ENCODE measurements at places on chromosomes 7 and 10. TPM values are rescaled to one million over a fixed set of nuclear protein-coding genes. Genes with fewer than 3 reads are reported as not detected.

Gene LHPP
- total RNA-seq, result 17.9 TPM

Gene CDH23
- 5.4 TPM for total RNA-seq

Gene PDZD7
- total RNA-seq, result 1.1 TPM

Gene SRRM3
- total RNA-seq, result not detected

Gene NFE2L3
- 7.5 TPM for total RNA-seq

Gene SPRN
- total RNA-seq, result not detected

Gene MOGAT3
- not detected for total RNA-seq

Gene ZNF727
- 0.20 TPM for total RNA-seq

Gene SPDYE16
- 1.1 TPM for total RNA-seq

DNA sequence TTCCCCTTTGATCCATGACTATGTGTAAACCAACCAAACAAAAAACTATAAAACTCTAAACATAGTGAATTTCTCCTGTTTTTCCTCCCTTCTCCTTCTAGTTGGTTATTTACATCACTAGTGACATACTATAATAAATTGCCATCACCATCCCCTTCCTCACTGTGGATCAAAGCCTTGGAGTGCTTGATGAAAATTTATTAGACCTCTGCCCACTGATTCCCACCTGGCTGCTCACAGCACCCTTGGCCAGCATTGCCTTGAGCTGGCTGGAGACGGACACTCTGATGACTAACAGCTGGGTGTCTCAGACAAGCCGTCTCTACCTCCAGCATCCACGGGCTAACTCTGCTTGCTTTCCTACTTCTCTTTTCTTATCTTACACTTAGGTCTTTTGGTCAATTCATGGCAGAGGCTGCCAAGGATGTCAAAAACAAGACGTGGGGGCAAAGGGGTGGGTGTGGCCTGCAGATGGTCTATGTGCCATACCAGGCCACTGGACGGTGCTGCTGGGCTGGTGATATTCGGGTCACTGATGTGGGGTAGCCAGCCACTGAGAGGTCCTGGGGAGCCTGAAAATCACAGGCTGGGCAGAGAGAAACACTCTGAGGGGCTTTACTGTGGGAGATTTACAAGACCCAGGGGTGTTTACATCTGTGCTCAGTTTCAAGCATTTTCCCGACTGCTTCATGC is 207.8 kb downstream of the TAX1BP1 start:
- no peak for DNase-seq

DNA sequence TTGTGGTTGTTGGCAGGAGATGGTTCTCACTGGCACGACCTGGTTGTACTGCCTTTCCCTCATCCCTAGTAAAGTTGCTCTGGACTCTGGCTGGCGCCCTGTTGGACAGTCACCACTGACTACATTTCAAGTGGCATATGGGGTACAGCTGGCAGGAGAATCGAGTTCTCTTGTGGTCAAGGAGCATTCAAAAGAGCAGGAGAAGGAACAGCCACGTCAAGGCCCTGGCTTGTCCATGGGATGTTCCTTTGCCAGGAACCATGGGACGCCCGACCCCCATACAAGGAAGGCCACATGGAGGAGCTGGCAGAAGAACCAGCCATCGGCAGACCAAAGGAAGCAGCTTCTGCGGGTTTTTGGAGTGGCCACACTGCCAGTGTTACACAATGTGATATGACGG is 87.0 kb upstream of the SLC25A13 start:
- DNase-seq, result no peak

DNA sequence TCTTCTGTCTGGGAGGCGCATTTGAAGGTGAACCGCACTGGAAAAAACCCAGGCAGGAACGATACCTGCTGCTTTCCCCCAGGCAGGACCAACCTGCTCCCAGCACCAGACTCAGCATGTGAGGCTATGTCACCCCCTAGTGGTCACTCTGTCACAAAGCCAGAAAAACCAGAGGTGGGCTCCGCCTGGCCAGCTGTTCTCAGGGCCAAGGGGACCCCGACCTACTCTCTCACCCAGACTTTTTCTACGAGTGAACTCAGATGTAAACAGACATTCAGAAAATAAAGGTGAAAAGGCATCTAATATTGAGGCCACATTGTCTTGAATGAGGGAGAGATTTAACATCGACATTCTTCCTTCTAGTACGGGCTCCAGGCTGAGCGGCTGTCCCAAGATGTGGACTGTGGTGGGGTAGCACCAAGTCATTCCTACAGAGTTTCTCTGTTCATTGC is 117.3 kb downstream of the PRKAG2 start:
- DNase-seq, result peak; percentile 59

- no peak for DNase-seq
Measured at GRCh38 chr7:51158742-51159445, 157.7 kb downstream of the COBL start.

DNA sequence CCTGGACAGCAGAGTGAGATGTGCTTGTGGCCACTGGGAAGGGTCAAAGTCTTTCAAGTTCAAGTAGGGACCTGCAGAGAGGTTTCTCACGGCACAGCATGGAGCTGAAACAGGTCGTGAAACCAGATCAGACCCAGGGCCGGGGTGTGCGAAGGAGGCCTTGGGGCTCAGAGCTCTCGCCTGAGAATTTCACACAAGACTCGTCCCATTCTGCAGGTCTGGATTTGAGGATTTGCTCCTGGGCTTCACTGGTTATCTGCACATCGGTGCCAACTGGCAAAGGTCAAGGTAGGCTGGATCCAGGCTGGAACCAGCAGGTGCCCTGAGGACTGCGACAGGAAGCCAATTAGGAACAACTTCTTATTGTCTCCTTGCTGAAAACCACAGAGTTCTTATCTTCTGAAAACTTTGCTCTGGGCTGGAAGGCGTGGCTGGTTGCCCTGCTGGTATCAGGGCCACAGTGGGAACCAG is 24.0 kb upstream of the GTF2I start:
- DNase-seq, result no peak

DNA sequence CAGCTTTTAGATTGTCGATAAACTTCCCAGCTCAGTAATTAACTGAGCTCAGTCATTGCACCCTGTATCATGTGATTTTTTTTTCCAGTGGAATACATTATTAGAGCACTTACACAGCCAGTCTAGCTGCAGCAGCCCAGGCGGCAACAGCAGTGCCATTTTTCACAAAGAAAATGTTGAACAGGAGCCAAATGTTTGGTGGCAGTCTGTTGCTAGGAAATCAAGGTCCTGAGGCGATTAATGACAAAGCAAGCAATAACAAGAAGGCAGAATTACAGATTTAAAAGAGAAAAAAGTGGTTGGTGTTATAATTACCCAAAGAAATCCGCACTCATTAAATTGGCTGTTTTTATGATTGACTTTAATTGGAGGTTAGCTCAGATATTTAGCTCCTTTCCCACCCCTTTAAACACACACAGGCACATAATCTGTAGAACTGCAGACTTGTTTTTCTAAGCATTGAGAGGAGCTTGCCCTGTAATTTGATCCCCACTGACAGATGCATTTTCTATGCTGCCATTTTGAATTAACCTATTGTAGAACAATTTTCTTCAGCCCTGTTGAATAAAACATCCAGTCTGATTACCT is 267.4 kb downstream of the ADK start:
- DNase-seq, result no peak

- no peak for DNase-seq
Measured at GRCh38 chr7:16015981-16016380, 329.5 kb upstream of the MEOX2 start.

GRCh38 chr7:25628446-25628845 is 400.2 kb upstream of the NPVF start:
- DNase-seq, result no peak

DNA sequence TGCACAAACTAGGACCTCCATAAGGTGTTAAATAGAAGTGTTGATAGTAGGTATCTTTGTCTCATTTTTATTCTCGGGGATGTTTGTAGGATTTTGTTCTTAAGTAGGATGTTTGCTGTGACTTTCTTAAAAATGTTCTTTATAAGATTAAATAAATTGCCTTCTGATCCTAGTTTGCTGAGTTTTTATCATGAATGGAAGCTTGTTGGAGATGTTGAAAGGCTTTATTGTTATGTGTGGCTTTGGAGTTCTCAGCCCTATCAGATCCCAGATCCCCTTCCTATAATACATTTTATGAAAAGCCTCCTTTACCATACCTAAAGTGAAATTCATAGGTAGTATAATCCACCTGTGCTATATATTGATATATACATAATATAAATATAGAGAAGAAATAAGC is 40.1 kb downstream of the NHLRC2 start:
- DNase-seq, result no peak

DNA sequence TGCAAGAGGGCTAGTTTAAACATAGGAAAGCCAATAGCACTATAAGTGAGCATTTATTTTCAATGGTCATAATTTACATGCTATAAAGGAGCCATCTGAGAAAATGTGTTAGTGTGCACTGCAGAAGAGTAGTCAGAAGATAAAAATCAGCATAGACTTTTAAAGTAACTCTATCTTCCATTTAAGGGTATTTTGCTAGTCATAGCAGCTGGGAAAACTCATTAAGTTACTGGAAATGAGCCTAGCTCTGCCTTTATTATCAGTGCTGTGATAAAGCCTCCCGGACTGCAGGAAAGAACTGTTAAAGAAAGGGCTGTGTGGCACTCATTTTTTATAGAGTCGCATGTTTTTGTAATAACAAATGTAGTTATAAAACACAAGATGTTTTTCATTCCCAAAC is 825.8 kb upstream of the POM121L12 start:
- no peak for DNase-seq

- no peak for DNase-seq
Measured at GRCh38 chr10:130045091-130045652, 65.5 kb downstream of the C10orf143 start.

DNA sequence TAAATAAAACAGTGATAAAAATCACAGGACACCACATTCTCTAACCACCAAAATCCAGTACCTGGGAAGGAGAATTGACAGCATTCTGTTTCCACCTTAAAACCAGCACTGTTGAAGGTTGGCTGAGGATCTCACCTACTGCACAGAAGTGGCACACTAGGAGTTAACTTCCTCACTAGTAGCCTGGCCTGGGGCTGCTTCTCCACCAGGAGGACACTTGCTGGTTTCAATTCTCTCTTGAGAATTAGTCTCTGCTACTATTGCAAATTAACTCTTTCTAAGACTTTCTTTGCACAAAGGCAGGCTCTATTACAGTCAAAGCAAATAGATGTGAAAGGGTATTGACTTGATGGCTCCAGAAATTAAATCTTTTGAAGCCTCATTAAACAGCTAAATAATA is 2.3 kb upstream of the CTTNBP2 start:
- no peak for DNase-seq

DNA sequence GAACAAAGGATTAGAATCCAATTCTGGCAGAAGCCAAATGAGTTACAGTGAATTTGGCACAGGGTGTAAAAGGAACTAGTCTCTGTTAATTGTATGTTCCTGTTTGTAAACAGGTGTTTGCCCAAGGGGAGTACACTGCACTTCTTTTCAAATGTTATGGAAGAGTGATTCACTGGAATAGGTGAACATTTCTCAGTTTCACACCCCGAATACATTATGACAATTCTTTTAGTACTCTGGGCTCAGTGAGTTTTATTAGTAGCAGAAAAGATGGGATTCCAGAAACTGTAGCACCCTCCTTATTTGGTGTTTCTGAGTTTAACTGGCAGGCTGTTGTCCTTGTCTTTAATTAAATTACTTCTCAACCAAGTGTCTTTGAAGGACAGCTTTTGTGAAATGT is 329.2 kb downstream of the BBS9 start:
- no peak for DNase-seq

DNA sequence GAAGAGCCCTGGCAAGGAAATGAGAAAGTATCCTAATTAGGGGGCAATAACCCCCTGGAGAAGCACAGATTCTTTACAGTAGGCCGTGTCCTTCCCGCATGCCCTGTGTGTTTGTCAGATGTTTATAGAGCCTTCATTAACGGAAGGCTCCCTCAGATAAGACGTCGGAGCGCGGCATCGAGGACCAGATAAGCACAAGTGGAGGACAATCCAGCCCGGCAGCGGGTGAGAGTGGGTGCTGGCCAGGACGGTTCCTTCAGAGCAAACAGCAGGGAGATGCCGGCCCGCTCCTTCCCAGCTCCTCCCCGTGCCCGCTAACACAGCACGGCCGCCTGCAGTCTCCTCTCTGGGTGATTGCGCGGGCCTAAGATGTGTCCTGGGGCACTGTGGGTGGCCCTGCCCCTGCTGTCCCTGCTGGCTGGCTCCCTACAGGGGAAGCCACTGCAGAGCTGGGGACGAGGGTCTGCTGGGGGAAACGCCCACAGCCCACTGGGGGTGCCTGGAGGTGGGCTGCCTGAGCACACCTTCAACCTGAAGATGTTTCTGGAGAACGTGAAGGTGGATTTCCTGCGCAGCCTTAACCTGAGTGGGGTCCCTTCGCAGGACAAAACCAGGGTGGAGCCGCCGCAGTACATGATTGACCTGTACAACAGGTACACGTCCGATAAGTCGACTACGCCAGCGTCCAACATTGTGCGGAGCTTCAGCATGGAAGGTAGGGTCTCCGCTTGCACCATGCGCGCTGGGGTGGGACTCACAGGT is at the start of gene GDF2:
Gene GDF2 (plus strand): TSS at position 155 of the 762 bp plus-strand sequence. CDS start 215 bp downstream, at position 370.
- DNase-seq, result no peak

GRCh38 chr7:128456255-128456725 is 612 bp downstream of the HILPDA start:
- no peak for DNase-seq

GRCh38 chr10:25130906-25131305 is 43.9 kb upstream of the GPR158 start:
- DNase-seq, result no peak

DNA sequence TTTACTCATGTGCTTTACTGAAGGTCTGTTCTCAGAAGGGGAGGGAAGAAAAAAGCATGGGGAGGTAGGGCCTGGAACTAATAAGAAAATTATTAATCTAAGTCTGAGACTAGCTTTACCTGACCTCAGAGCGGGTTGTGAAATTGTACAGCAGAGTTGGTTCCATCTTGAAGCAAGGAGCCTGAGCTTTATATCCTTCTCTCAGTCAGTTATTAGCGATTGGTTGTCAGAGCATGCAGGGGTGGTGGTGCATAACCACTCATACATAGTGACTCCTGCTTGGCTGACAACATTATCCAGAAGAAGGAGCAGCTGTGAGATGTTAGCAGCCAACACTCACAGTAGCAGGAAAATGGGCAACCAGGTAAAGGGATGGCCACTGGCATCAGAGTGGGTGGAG is 976.3 kb upstream of the LRRTM3 start:
- DNase-seq, result no peak

DNA sequence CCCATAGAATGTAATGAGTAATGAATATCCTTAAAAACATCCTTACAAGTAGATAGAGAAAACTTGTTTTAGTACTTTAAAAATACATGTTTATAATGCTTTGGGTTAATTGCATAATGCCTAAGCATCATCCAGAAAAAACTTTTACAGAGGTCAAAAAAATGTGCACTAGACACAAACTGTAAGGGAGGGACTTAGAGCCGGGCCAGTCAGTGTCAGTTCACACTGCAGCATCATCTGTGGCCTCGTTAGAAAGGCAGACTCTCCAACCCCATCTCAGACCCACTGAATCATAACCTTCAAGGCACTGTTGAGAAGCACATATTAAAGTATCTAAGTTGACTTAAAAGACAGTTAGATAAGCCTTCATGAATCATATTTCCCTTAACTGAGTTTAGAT is 230.1 kb upstream of the PRPS1L1 start:
- DNase-seq, result no peak
